ENCODE measurements at places on chromosomes 11 and 22. TPM values are rescaled to one million over a fixed set of nuclear protein-coding genes. Genes with fewer than 3 reads are reported as not detected.

The TP53AIP1 gene
- not detected for total RNA-seq

The CLMP gene
- 34.3 TPM for total RNA-seq

The TREH gene
- not detected for total RNA-seq

GRCh38 chr22:48343461-48343860 lies 1484.2 kb downstream of the BRD1 start:
- H3K36me3 ChIP-seq = no peaks in the 10 kb centered on the region
- H3K27ac ChIP-seq = no peak overlapping the region
- no peaks in the 10 kb centered on the region for H3K27me3 ChIP-seq
- H3K4me3 ChIP-seq = no peak overlapping the region
- no peak for DNase-seq

DNA sequence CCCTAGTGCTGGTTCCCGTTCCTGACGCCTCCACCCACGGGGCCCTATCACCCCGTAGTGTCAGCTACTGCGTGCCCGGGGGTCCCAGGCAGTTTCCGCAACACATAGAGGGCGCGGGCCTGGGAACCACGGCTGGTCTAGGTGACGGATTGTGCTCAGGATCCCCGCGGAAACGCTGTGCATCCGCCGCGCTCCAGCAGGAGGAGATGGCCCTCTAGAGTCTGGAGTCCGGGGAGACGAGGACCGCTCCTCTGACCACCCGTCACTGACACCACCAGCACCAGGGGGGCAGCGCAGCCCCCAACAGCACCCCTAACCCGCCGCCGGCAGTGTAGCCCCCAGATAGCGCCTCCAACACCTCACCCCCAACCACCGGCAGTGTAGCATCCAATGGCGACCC lies 4.4 kb upstream of the RFPL3 start:
- no peak overlapping the region for H3K4me3 ChIP-seq
- H3K36me3 ChIP-seq = no peaks in the 10 kb centered on the region
- no peaks in the 10 kb centered on the region for H3K27me3 ChIP-seq
- H3K4me1 ChIP-seq = no peaks in the 10 kb centered on the region
- no peak for DNase-seq

Data from right atrium auricular region (tissue), 2 donors.